ENCODE measurements at places on chromosomes 1 and 21.

DNA sequence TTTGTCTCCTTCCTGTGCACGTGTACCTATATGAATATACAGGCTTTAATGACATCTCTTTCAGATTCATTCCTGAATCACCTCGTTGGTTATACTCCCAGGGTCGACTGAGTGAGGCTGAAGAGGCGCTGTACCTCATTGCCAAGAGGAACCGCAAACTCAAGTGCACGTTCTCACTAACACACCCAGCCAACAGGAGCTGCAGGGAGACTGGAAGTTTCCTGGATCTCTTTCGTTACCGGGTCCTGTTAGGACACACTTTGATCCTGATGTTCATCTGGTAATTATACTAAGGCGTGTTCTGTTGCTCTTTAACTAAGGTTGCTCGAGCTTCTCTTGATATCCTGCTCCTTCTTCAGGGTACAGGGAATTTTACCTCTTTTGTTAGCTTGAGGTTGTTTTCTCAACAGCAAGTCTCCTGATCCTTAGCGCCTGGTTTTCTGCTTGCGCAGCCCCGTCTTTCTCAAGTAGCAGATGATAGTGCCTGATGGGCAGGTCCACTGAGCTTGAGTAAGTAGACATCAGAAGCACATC, 55.1 kb downstream of the SLC22A15 start:
- no peak for DNase-seq

- no peak for DNase-seq
Observed at GRCh38 chr1:89310505-89310904, 37.8 kb upstream of the GBP5 start.

DNA sequence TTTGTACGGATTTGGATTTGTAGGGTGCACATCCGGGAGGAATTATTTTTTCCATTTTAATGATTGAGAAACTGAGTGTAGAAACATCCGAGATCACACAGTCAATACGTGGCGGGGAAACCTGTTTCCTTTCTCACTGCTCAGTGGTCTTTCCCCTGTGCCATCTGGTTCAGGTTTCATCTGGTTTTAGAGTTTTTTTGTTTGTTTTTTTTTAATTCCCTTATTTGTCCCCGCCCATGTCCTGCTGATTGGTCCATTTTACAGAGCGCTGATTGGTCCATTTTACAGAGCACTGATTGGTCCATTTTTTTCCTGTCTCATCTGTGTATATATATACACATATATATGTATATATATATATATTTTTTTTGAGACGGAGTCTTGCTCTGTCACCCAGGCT, 6.0 kb downstream of the TRPM2 start:
- DNase-seq, result no peak

DNA sequence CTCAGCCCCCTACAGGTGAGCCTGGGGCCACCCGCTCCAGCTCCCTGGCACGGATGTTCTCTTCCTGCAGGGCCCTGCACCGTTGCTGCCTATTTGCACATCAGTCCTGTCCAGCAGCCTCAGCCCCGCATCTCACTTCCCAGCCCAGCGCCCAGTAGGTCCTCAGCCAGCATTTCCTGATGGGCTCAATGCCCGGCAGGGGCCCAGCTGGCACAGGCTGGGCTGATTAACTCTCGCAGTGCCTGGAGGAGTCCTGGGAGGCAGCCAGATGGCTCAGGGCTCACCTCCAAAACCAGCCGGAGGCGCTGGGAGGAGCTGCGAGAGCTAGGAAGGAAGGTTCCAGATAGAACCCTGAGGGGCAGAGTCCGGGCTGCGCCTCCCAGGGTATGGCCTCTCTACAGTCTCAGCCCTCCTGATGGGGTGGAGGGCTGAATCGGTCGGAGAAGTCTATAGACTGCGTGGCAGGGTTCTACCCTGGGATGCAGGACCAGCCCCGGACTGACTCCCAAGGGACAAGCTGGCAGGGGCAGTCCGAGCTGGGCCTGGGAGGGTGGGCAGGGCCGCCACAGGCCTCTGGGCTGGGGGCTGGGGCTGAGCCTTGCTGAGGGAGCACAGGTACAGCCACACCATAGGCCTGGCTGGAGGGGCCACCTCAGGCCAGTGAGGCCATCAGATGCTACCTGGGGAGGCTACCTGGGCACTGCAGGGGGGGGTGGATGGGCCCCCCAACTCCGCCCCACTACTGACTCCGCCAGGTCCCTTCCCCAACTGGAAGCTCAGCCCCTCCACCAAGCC, 19.2 kb upstream of the CLSTN1 start:
- DNase-seq, result no peak

DNA sequence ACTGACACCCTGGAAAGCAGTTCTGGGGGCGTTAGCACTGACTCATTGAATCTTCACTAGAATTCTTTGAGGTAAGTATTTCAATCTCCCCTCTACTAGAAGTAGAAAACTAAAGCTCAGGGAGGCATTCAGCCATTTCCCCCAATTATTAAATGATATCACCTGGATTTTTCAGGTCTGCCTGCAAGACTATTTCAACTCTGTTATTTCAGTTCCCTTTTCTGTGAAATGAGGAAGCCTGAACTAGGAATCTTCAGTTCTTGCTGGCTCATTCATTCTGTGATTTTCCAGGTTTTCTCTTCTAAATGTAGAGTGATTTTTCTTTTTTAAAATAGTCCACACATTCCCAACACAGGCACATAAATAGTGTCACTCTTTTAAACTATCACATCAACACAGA, 337.0 kb upstream of the NR5A2 start:
- no peak for DNase-seq

DNA sequence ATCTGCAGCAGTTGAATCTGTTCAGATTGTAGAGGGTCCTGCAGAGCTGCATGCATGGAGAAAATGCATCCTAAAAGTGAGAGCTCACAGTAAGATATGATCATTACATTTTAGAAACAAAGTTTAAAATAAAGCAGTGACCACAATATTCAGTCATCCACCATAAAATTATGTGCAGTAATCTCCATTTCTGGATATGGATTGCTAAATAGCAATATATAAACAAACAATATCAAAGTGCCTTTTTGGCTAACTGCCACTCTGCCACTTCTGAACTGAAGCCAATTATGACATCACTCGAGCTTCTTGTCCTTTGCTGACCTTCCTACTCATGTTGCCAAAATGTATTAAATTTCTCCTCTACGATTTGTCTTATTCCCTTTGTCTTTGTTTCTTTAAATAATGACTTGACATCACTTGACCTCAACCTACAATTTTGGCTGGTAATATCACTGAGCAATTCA, 262.0 kb upstream of the CXADR start:
- DNase-seq, result no peak

GRCh38 chr1:94463765-94464330, 45.7 kb downstream of the ABCD3 start:
- DNase-seq, result no peak

DNA sequence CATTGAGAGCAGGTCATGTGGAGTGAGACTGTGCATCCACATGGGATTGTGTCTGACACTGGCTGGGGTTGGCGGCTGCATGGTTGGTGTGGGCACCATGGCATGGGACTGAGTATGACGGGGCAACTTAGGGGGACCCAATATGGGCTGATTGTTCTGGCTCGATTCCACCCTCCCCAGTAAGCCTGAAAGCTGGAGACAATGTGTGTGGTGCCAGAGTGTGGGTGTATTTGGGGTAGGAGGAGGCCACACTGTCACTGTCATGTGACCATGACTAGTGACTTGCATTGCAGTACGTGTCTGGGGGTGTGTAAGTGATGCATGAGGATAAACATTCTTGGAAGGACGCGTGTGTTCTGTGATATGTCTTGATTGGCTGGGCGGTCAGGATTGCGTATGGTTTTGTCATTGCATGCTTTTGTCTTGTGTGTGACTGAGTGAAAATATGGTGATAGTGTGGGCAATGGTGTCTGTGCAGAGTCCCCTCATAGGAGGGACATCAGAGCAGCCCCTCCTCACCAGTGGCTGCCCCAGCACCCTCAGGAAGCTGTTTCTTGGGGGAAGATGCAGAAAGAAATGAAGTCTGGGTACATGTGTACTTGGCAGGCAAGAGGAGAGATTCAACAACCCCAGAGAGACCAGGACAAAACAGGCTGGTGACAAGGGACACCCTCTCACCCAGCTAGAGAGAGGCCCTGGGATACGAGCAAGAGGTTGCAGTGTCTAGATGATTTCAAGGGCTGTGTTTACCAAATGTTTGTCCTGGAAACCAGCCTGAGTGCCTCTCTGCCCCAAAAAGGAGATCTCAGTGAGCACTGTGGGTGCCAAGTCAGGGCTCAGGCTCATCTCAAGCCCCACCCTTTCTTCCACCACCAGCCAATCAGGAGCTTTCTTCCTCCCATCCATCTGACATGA, 36.3 kb downstream of the SDC3 start:
- DNase-seq, result no peak

GRCh38 chr1:40059338-40059959, 18.9 kb downstream of the CAP1 start:
- no peak for DNase-seq

GRCh38 chr1:153583976-153584375, 18.3 kb upstream of the S100A2 start:
- DNase-seq, result no peak

DNA sequence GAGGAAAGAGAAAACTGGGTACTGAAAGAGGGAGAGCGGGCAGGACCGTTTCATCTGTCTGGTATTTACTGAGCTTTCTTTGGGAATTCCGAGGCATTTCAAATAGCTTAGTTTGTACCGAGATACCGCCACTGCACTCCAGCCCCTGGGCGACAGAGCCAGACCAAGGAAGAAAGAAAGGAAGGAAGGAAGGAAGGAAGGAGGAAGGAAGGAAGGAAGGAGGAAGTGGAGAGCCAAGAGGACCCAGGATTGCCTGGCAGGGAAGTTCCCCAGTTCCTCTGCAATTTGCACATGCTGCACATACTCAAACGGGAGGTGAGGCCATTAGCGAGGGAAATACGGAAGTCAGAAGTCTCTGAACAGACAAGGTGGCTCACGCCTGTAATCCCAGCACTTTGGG, 961 bp upstream of the FUCA1 start:
- no peak for DNase-seq

DNA sequence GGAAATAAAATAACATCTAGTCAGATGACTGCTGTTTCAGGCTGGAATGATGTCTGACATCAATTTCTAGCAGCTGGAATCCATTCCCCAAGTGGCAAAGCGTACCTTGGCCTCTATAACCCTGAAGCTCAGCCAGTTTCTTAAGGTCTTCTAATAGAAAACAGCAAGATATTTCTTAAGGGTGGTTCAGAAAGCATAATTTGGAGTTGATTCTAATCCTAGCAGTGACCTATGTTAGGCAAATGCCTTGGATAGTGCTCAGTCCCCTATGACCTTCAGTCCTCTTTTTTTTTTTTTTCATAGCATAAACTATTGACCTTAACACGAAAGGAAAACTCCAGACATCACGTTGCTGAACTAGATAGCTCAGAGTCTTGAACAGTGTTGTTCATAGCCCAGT, 56.5 kb downstream of the LAMC2 start:
- no peak for DNase-seq

- no peak for DNase-seq
Observed at GRCh38 chr1:65734979-65735378, 57.7 kb upstream of the PDE4B start.

GRCh38 chr1:147585640-147586383, 44.5 kb downstream of the BCL9 start:
- DNase-seq, result no peak

DNA sequence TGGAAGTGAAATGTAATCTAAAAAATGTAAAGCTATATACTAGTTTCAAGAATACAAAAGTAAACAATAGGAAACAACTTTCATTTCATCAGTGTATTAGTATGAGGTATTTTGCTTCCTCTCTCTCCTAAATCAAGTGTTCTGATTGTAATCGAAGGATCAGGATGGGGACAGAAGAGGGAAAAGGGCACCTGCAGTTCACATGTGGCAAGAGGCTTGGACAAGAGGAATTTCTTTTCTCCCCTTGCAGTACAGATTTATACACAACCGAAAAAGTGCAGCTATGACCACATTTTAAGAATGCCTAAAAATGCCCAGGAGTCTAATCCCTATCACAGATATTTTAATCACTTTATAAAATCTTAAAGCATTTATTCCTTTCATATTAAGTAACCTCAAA, 63.7 kb downstream of the NRIP1 start:
- DNase-seq, result no peak

DNA sequence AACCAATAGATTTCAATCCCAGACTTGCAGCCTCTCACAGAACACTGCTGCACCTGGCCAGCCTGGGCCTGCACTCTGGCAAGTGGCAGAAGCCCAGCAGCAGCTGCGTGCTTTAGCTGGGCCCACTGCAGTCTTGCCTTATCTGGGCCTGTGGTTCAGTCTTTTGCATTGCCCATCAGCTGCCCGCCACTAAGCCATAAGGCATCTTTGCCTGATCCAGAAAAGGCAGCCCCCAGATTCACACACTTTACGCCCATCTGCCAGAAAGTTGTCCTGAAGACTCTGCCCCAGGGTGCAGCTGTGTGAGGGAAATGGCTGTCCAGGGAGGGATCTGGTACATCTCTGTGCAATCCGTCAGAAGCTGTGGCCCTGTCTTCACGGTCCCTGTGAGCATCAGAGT, 217.0 kb downstream of the DNAH14 start:
- DNase-seq, result no peak

DNA sequence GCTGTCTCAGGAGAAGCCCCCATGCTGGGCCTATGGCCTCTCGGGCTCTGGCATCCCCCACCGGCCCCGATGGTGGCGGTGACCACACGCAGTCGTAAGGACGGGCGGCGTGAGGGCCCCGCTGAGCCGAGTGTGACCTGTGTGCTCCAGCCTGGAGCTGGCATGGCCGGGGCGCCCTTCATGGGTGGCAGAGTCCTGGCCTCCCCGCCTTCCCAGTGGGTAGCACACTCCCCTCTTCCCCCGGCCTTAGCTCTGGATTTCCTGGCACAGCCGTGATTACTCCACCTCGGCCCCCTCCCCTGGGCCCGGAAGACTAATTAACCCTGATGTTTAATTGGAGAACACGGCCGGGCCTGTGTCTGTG, 44.6 kb downstream of the SLX9 start:
- DNase-seq, result no peak

- DNase-seq, result no peak
Observed at GRCh38 chr1:230407351-230407750, 18.8 kb downstream of the PGBD5 start.

GRCh38 chr1:54996869-54997710, 1.6 kb upstream of the BSND start:
- DNase-seq, result no peak

DNA sequence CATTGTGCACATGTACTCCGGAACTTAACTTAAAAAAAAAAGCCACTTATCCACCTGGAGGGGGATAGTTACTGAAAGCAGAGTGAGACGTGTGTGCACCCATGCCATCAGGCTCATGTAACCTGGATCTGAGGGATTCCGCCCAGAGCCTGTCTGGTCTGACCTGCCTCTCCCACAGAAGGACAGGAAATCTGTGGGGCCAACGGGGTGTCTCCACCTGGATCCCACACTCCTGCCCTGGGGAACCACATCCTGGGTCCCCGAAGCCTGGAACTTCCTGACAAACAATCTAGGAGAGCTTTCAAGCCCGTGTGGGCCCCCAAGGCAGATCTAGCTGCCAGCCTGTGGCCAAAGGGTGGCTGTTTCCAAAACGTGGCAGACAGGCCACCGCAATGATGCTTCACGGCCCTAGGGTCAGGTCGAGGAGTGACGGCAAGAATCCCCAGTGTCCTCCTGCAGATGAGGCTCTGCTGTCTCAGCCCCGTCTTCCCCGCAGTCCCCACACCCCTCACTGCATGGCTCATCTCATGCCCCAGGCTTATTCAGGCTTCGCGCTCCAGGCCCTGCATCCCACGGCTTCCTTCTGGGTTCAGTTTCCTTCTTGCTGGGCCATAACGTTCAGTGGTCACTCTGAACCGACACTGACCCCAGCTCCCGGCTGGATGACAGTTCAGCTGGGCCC, 21.0 kb upstream of the PCBP3 start:
- DNase-seq, result peak; percentile 40

GRCh38 chr21:32328595-32328994, 29.9 kb downstream of the MRAP start:
- no peak for DNase-seq

- no peak for DNase-seq
Observed at GRCh38 chr1:3444736-3445135, 9.7 kb upstream of the ARHGEF16 start.
